ENCODE measurements at places on chromosomes 3 and 15. TPM values are rescaled to one million over a fixed set of nuclear protein-coding genes. Genes with fewer than 3 reads are reported as not detected.

ZNF502 gene
- total RNA-seq, result 2.3 TPM

AP3B2 gene
- 3.9 TPM for total RNA-seq

- H3K4me3 ChIP-seq, result no peak overlapping the region
- DNase-seq, result no peak
- H3K27me3 ChIP-seq, result no peaks in the 10 kb centered on the region
- H3K36me3 ChIP-seq, result no peaks in the 10 kb centered on the region
- H3K4me1 ChIP-seq, result no peaks in the 10 kb centered on the region
Observed at GRCh38 chr3:82087958-82088357, 326.5 kb upstream of the GBE1 start.

CHRFAM7A gene
- 3.1 TPM for total RNA-seq

- H3K27me3 ChIP-seq, result no peaks in the 10 kb centered on the region
- no peak overlapping the region for H3K27ac ChIP-seq
- H3K4me1 ChIP-seq, result peaks cover 24% of the 10 kb centered on the region
- H3K36me3 ChIP-seq, result no peaks in the 10 kb centered on the region
- H3K4me3 ChIP-seq, result no peak overlapping the region
- DNase-seq, result no peak
Observed at GRCh38 chr15:76146812-76147211, 87.0 kb downstream of the TMEM266 start.

GRCh38 chr3:127967316-127967715 lies 52.3 kb downstream of the KBTBD12 start:
- no peaks in the 10 kb centered on the region for H3K36me3 ChIP-seq
- no peak for DNase-seq
- H3K4me1 ChIP-seq, result no peaks in the 10 kb centered on the region

DNA sequence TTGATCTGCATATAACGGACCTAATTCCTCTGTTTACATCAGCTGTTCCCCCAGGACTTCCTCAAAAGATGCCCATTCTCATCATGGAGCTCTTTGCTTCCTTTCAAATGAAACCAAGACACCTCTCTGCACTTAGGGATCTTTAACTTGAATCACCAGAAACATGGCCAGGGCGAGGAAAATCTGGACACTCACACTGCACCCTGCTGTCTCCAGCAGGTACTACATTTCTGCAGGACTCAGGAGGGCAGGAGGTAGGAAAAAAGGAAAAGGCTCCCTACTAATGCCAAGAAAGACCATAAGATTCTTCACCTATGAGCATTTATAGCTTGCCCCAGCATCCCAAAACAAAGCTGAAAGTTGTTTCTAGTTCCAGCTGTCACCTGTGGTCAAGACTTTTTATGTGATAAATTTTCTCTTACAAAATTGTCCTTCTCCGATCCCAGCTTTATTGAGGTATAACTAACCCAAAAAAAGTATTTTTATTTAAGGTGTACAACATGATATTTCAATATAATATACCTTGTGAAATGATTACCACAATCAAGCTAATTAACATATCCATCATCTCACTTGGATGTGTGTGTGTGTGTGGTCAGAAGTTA lies 87.3 kb upstream of the C15orf61 start:
- H3K4me3 ChIP-seq, result no peak overlapping the region
- no peaks in the 10 kb centered on the region for H3K36me3 ChIP-seq
- no peak overlapping the region for H3K27ac ChIP-seq
- peak; percentile 66 for DNase-seq
- H3K27me3 ChIP-seq, result no peaks in the 10 kb centered on the region

GRCh38 chr3:56494679-56495322 lies 26.5 kb upstream of the ERC2 start:
- H3K4me3 ChIP-seq, result no peak overlapping the region
- DNase-seq, result peak; percentile 84
- no peaks in the 10 kb centered on the region for H3K4me1 ChIP-seq
- no peaks in the 10 kb centered on the region for H3K27me3 ChIP-seq
- no peak overlapping the region for H3K27ac ChIP-seq

CELF6 gene
- total RNA-seq, result 7.9 TPM
